ENCODE measurements at places on chromosomes 3 and 15.

- no peak for DNase-seq
Observed at GRCh38 chr3:69181592-69182211, 59.3 kb upstream of the LMOD3 start.

- DNase-seq: no peak
Observed at GRCh38 chr3:100769693-100770092, 60.4 kb downstream of the TFG start.

DNA sequence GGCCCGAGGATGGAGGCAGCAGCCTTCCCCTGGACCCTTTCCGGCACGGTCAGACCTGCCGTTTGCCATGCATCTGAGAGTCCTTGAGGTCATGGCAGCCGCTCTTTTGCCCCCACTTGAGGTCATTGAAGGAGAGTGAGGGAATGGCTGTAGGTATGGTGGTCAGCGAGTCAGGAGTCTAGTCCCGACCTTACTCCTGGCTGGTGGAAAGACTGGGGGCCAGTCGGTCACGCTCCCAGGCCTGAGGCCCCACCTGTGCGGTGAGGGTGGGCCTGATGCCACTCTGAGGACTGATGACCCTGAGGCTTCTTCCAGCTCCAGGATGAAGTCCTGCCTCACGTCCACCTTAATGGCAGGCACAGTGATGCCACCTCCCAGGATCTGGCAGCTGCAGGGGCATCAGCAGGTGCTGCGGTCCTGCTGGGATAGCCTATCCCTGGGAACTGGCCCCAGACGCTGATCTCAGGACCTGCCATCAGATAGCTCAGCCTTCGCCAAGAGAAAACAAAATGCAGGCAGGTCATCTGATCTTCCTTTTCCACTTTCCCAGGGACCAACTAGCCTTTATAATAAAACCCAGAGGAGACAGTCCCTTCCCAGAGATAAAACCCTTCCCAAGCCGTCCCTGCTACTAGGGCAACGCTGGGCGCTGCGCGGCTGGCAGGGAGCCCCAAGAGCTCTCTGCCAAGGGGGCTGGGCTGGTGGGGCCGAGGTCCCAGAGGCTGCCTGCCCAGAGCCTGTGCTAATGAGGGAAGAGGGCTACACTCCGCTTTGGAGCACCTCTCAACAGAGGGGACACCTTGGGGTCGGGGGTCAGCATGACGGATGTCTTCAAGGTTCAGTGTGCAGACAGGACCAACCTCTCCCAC lies 42.2 kb downstream of the TM2D3 start:
- DNase-seq: no peak

DNA sequence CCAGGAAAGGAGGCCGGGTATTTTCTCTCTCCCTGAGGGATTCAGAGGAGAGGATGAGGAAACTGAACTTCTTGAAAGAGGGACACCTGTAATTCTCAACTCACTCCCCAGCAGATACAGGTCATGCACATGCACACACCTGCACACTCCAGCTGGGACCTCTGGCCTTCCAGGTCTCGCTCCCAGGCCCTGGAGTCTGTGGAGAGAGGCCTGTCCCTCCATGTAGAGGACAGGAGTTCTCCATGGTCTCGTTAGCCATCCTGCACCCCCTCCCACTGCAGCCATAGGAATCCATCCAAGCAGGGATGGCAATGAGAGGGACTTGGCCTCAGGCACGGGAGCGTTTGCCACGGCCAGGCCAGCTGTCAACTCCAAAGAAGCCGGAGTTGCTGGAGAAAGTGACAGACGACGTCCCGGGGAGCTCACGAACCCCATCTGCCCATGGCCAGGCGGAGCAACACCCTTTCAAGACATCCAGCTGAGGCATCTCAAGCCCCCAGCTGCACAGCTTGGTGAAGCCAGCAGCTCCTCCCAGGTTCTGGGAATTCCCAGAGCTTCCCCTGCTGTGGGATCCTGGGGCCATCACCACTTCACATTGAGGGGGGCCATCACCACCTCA lies 223.3 kb downstream of the UACA start:
- no peak for DNase-seq

GRCh38 chr3:20930034-20930433 lies 744.0 kb upstream of the SGO1 start:
- DNase-seq: no peak
